HFF-Myc (cell line): ENCODE measurements at places on chromosomes 5 and 9.
A peak's percentile ranks its signal among the peaks of the same experiment; 100 is the strongest.

DNA sequence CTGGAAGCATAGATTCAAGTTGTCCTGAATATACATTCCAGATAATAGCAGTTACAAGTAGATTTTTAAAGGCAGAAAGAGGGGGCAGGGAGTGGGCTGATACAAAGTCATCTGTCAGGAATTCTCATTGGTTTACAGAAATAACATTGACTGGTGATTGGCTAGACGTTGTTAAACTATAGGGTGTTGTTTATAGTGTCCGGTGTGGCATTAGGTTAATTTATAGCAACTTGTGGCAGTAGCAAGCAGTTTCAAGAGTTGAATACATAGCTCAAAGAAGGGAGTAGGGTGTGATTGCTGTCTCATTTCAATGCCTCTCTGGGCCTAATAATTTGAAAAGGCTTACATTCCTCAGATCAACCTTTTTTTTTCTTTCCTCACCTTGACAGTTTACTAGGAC lies 10.7 kb upstream of the POC5 start:
- no peak for DNase-seq

GRCh38 chr5:139814191-139814601 lies 18.6 kb downstream of the PSD2 start:
- no peak for DNase-seq

- peak; percentile 77 for DNase-seq
Observed at GRCh38 chr9:127578952-127579853, 32.9 kb upstream of the STXBP1 start.

GRCh38 chr5:160469156-160470144 lies 47.8 kb downstream of the PTTG1 start:
- DNase-seq: no peak

DNA sequence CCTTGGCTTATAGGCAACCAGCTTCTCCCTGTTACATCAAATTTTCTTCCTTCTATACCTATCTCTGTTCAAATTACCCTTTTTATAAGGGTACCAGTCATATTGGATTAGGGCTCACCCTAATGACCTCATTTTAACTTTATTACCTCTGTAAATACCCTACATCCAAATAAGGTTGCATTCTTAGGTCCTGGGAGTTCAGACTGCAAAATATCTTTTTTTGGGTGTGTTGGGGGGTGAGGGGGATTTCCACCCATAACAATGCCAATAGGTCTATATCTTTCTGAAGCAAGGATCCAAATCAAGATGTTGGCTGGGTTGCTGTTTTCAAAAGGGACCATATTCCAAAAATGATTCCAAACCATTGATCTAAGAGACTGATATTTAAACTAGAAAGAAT lies 141.7 kb downstream of the XRCC4 start:
- DNase-seq: no peak

GRCh38 chr9:18723366-18723765 lies 249.4 kb downstream of the ADAMTSL1 start:
- no peak for DNase-seq

DNA sequence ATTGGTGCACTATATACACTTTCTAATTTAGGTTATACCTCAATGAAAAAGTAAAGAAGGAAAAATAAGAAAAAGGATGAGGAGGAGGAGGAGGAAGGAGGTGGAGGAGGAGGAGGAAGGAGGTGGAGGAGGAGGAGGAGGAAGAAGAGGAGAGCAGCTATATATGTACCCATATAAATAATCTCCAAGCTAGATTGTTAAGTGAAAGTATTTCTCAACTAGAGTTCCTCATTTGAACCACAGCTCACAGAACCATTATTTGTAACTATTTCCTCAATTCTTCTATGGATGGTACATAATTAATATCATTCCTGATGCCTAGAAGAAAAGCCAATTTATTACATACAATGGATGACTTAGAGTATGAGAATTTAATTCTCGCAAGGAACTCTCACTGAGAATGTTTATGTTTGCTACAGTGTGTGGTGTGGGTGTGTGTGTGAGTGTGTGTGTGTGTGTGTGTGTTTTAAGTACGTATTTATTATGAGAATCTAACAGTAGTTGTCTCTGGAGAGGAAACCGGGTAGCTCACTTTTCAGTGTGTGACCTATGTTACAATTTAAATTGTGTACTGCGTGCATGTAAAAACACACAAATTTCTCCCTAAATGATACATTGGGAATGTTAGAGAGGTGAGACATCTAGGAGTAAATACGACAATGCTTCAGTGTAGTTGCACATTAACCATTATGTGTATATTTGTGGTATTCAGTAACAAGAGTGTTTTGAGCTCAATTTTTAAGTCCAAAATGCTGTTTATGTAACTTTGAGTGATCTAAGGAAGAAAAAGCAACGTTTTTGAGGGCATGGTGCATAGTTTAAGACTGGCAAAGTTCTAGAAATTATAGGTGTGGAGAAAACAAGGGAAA lies 20.2 kb upstream of the NREP start:
- DNase-seq: no peak

DNA sequence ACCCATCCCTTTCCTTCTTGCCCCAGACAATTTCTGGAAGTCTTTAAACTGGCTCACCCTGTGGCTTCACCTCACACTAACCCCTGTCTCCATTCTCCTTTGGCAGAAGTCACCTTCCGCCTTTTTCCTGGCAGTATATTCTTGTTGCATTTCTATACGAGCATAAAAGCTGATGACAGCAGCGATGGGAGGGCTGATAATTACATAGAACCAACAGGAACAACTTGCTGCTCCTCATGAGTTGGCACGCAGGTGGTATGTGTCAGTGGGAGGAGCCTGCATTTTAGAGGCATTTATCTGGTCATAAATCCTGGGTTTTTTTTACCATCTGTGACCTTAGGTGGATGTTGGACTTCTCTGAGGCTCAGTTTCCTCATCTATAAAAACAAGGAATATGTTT lies 61.4 kb upstream of the CKMT2 start:
- DNase-seq: no peak

- DNase-seq: no peak
Observed at GRCh38 chr5:154206311-154206710, 15.8 kb downstream of the GALNT10 start.

- no peak for DNase-seq
Observed at GRCh38 chr9:70481471-70481870, 67.0 kb upstream of the KLF9 start.

GRCh38 chr5:131068076-131068475 lies 97.0 kb downstream of the HINT1 start:
- no peak for DNase-seq

GRCh38 chr5:149309354-149309753 lies 35.9 kb upstream of the GRPEL2 start:
- no peak for DNase-seq

GRCh38 chr5:181194489-181195248 lies 10.3 kb downstream of the TRIM7 start:
- no peak for DNase-seq

GRCh38 chr5:62315376-62316175 lies 9.6 kb downstream of the KIF2A start:
- DNase-seq: no peak

- peak; percentile 12 for DNase-seq
Observed at GRCh38 chr5:116273448-116274242, 188.8 kb downstream of the COMMD10 start.

DNA sequence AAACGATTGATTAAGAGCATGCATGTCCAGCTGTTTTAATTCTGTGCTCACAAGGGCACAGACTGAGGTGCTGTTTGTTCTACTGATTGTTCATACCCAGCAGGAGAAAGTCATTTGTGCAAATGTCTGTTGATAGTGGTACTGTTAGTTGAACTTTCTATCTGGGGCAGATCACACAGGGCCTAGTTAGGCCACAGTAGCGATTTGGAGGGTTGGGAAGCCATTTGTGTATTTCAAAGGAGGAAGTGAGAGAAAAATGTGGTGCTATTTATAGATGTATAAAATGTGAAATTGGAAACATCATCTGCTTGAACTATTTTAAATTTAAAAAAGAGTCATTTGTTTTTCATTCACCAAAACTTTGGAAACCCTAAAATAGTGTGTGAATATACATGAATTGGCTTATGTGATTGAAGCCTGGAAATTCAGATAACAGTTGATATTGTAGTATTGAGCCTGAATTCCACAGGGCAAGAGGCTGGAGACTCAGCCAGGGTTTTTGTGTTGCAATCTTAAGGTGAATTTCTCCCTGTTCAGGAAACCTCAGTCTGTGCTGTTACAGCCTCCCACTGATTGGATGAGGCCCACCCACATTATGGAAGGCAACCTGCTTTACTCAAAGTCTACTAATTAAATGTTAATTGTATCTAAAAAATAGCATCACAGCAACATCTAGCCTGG lies 162.0 kb upstream of the CDKN2B start:
- no peak for DNase-seq

- no peak for DNase-seq
Observed at GRCh38 chr5:172093559-172093958, 87.1 kb upstream of the FBXW11 start.

- DNase-seq: no peak
Observed at GRCh38 chr5:110085826-110086225, 396.1 kb downstream of the MAN2A1 start.

- no peak for DNase-seq
Observed at GRCh38 chr9:21558615-21559401, 76.7 kb upstream of the IFNE start.

GRCh38 chr5:128736553-128736952 lies 198.5 kb upstream of the FBN2 start:
- no peak for DNase-seq

GRCh38 chr9:26983340-26983739 lies 22.1 kb downstream of the LRRC19 start:
- no peak for DNase-seq

DNA sequence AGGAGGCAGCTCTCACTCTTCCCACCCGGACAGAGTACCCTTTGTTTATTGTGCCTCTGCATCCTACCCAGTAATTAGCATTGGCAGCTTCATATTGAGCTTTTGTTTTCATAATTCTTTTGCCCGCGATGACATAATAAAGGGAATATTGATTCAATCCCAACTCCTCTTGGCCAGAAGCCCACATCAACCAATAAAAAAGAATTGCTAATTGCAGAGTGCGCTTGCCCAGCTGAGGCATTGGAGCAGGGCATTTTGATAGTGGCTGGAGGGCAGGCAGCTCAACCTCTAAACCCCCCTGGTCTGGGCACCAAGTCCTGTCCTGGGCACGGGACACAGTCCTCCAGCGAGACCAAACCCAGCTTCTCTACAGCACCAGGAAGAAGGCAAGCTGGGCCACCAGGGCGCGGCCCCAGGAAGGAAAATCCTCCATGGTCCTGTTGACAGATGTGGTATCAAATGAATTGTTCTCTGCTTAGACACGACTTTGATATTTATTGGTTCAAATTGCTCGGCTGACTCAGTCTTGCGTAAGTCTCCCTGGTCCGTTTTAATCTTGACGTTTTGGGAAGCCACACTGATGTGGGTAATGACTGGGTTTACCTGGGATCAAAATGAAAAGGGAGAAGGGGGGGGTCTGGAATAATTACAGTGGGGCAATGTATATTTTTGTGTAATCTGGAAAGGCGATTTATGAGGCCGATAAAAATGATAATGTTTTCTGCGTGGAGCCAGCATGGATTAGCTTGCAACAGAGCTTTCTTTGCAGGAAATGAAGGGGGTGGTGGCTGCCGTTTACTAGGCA lies 220.7 kb upstream of the MSX2 start:
- peak; percentile 65 for DNase-seq

DNA sequence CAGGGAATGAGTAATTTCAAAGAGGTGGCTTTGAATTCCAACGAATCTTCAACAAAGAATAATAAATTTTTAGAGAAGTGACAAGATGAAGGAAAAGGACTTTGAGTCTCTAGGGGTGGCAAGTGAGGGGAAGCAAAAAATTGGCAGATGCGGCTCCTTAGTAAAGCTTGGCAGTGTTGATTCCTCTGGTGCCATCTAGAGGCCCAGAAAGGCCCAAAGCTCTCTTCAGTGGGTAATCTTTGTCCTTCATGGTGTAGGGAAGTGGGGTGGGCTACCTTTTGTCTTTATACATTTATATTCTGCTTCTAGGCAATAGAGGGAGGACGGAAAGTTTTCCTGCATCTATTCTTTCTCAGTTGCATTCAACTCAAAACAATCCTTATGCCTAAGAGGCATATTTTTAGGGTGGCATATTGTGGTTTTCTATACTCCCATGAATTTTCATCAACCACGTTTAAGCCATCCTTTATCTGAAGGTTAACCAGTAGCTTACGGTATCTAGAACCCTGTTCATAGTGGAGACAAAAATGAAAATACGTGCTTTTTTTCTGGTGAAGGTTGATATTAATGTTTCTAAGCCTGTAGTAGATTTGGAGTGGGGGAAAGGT lies 17.5 kb upstream of the ROPN1L start:
- DNase-seq: no peak

GRCh38 chr9:105901514-105902109 lies 207.3 kb downstream of the TMEM38B start:
- DNase-seq: no peak

DNA sequence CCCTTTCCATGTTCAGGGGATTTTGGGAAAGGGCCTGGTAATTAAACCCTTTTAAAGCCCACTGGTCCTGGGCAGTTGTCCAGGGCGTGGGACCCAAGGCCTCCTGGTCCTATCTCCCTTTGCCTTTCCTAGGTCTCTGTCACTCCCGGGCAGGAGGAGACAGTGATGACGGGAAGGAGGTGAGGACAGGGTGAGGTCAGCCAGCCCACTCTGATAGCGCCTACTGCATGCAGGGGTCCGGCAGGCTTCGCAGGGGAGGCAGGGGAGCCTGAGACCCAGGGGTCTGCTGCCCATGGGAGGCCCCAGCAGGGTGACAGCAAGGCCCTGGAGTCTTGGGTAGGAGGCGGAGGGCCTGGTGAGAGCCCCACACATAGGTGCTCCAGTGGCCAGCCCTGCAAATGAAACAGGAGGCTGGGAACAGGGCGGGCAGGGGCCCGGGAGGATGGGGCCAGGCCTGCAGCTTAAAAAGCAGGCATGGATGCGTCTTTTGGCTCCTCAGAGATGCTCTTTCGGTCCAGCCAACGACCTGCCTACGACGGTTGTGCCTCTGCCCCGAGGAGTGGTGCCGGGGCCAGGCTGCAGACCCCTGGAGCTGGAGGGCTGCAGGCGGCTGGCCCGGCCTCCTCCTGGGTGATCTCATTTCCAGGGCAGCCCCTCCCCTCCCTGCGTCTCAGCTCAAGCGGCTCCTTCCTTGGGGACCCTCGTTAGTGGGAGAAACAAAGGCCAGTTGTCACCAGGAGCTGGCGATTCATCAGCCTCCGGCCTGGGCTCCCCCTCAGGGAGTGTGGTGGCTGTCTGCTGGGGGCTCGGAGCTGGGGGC lies 6.7 kb upstream of the RXRA start:
- no peak for DNase-seq

DNA sequence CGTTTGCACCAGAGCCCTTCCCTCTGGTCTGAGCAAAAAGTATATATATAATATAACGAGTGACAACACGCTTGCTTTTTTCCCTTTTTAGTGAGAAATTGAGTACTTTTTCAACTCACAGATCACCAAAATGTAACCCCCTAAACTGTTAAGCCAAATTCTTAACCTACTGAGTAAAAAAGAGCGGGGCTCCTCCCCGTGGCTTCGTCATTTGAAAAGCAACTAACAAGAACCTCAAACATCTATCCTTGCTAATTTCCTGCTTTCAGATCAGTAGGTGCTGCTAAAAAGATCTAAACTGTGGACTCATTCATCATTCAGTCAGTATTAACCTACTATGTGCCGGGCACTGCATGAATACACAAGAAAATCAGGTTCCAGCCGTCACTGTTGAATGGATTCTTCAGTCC lies 1.0 kb upstream of the PTBP3 start:
- no peak for DNase-seq

GRCh38 chr9:71326360-71326759 lies 204.9 kb upstream of the TRPM3 start:
- no peak for DNase-seq
